Osteoblast (primary cell): ENCODE measurements at places on chromosomes 7 and 10. TPM values are rescaled to one million over a fixed set of nuclear protein-coding genes. Genes with fewer than 3 reads are reported as not detected.

Gene TEX47
- not detected in 2 replicates for total RNA-seq

DNA sequence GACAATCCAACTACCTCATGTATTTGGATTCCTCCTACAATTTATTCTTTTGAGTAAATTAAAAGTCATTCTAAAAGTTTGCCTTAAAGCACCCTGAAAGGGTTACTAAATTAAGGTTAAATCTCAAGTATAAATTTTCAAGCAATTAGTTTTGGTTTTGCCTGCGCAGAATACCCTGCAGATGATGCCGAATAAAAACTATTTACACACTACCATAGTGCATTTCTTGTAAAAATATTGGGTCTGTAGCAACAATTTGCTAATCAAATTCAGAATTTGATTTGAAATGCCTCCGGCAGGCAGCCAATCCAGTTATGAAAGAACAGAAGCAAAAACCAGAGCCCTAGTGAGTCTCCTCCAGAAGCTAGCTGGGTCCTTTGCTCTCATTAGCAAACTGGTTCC is 122.2 kb downstream of the TWIST1 start:
- no peak overlapping the region for H3K4me3 ChIP-seq
- DNase-seq, result no peak
- no peaks in the 10 kb centered on the region for H3K27me3 ChIP-seq
- H3K27ac ChIP-seq, result no peak overlapping the region

Gene STAG3
- 0.59 and 1.4 TPM in 2 replicates for total RNA-seq

DNA sequence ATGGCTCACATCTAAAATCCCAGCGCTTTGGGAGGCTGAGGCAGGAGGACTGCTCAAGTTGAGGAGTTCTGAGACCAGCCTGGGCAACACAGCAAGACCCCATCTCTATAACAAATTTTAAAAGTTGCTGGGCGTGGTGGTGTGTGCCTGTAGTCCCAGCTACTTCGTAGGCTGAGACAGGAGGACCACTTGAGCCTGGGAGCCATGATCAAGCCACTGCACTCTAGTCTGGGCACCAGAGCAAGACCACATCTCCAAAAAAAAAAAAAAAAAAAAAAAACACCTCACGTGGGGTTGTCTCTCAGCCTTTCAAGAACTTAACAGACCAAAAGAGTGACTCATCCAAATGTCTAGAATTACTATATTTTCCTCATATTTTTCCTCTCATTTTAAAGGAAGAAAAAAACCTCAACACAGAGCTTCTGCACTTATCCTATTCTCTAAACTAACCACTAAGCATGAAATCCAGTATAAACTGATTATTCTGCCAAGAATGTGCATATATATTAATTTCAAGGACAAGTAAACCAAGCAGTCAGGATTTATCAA is 46.3 kb downstream of the CUL2 start:
- H3K4me3 ChIP-seq, result no peak overlapping the region
- DNase-seq, result peak; percentile 76
- peaks cover 13% of the 10 kb centered on the region for H3K36me3 ChIP-seq
- no peak overlapping the region for H3K27ac ChIP-seq
- H3K4me1 ChIP-seq, result peaks cover 26% of the 10 kb centered on the region
